GM23338 (cell line): ENCODE measurements at places on chromosomes 2 and 18. TPM values are rescaled to one million over a fixed set of nuclear protein-coding genes. Genes with fewer than 3 reads are reported as not detected.
A peak's percentile ranks its signal among the peaks of the same experiment; 100 is the strongest.

DNA sequence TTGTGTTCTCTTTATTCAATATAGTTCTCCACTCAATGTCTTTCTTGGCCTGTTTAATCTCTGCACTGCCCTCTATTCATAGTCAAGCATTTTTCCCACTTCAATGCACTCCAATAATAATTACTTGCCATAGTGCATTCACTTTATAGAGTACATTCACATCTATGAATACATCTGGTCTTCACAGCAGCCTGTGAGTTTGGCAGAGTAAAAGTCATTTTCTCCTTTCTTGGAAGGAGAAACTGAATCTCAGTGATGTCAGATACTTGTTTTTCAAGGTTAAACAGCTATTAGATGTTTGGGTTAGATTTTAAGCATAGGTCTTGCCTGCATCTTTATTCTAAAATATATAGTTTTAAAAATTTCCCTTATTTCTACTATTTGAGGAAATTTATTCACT lies 373.2 kb downstream of the TRIB2 start:
- DNase-seq, result no peak

DNA sequence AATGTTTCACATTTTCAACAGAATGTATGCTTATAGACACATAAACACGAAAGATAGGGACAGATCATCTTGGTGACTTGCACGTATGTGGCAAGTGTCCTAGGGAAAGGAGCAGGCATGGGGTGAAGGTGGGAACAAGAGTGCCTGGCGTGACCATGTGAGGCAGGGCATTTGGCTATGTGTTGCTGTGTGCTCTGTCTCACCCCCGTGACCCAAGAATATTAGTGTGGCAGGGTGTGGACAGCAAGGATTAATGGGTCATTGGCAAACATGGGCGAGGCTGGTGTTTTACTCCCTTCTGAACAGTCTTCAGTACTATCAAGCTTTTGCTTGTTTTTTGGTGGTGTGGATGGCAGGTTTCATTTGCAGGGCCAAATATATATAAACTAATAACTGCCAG lies 1.3 kb upstream of the VWA3B start:
- no peak for DNase-seq

- DNase-seq, result peak; percentile 15
Measured at GRCh38 chr2:20052229-20052851, 912 bp upstream of the LAPTM4A start.

- DNase-seq, result no peak
Measured at GRCh38 chr2:168090366-168091135, 156.8 kb downstream of the STK39 start.

Gene VIT
- total RNA-seq, result not detected in 2 replicates
